ENCODE measurements at places on chromosomes 6 and 20. TPM values are rescaled to one million over a fixed set of nuclear protein-coding genes. Genes with fewer than 3 reads are reported as not detected.

Gene DSTN
- total RNA-seq: 166 TPM

Gene BPIFB2
- total RNA-seq: not detected

Gene TSBP1
- not detected for total RNA-seq

Gene ECT2L
- total RNA-seq: 0.09 TPM

Gene VNN1
- total RNA-seq: not detected

Gene GPLD1
- total RNA-seq: under 0.01 TPM

Gene WFDC2
- not detected for total RNA-seq

Gene SLC17A3
- not detected for total RNA-seq

Gene SIRPB2
- not detected for total RNA-seq

Gene PGBD1
- total RNA-seq: 3.8 TPM

Gene DEK
- total RNA-seq: 52.3 TPM

Gene OARD1
- total RNA-seq: 12.5 TPM

Gene BPIFB4
- not detected for total RNA-seq

Gene HLA-DRB5
- not detected for total RNA-seq

Gene MUCL3
- not detected for total RNA-seq

Gene IL17A
- total RNA-seq: not detected

Gene REM1
- total RNA-seq: not detected

Gene NT5E
- total RNA-seq: 331 TPM

Gene LINC00237
- not detected for total RNA-seq

Gene FUCA2
- 29.9 TPM for total RNA-seq

Gene C20orf204
- total RNA-seq: 0.60 TPM

Gene TFAP2B
- total RNA-seq: not detected

Gene MCHR2
- total RNA-seq: not detected

Gene GABRR2
- 0.16 TPM for total RNA-seq

Gene DEFB114
- total RNA-seq: not detected

Gene HSPA12B
- 1.9 TPM for total RNA-seq

Gene EYA2
- total RNA-seq: 2.4 TPM

Gene CCN6
- not detected for total RNA-seq

Gene OSER1
- total RNA-seq: 66.8 TPM

Gene ABHD16B
- total RNA-seq: not detected

Gene FUT9
- not detected for total RNA-seq

Gene MCM3
- 20.8 TPM for total RNA-seq

Gene CRISP2
- total RNA-seq: not detected

Gene MAN1A1
- total RNA-seq: 53.1 TPM

Gene HLA-DMB
- 0.09 TPM for total RNA-seq

Gene ANGPT4
- not detected for total RNA-seq

Gene PPP1R3G
- 3.8 TPM for total RNA-seq

Gene MCCD1
- not detected for total RNA-seq

Gene SLC22A7
- total RNA-seq: not detected

Gene DYNLT2
- 0.63 TPM for total RNA-seq

All from bronchial smooth muscle cell (primary cell).